ENCODE measurements at places on chromosomes 7 and 10.
A peak's percentile ranks its signal among the peaks of the same experiment; 100 is the strongest.

GRCh38 chr10:102065561-102066398 lies 631 bp downstream of the HPS6 start:
- DNase-seq = peak; percentile 25

DNA sequence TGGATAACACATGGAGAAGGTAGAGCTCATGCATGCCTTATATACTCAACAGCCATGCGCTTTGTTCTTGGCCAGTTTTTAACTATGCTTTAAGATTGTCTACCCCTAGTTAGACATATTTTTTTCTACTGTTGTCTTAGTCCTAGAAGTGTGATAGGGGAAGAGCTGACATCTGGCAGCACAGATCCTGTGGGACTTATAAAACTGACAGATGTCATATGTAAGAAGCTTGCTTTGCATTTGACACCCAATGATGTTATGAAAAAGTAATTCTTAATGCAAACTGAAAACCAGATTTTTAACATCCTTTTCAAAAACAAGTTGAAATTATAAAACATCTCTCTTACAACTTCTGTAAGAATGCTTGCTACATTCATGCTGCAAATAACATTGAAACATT lies 715.9 kb upstream of the LRRN3 start:
- DNase-seq = no peak

GRCh38 chr10:73416571-73416970 lies 2.7 kb upstream of the ANXA7 start:
- no peak for DNase-seq

- DNase-seq = no peak
Measured at GRCh38 chr10:5486853-5487235, 12.5 kb downstream of the CALML5 start.

GRCh38 chr10:12835709-12836108 lies 165.8 kb downstream of the CCDC3 start:
- no peak for DNase-seq

- DNase-seq = no peak
Measured at GRCh38 chr10:45809837-45810236, 37.5 kb downstream of the AGAP4 start.

DNA sequence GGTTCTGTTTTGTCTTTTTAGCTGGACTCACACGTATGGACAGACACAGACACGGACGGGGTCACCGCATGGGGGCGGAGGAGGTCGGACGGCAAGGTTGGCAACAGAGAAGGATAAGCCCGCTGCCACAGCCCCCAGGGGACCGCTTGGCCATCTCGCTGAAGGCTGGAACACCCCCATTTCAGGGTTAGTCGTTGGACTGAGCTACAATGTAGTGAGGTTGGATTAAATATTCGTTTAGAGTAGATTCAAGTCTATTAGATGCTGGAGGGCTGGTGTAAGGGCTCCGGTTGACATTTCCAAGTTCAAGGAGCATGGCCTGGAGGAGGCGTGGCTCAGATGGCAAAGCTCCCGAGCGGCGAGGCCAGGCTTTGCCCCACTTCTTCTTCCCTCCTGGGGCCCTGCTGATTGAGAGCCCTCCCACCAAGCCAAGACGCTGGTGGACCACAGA lies 35.2 kb downstream of the PPIF start:
- DNase-seq = no peak

DNA sequence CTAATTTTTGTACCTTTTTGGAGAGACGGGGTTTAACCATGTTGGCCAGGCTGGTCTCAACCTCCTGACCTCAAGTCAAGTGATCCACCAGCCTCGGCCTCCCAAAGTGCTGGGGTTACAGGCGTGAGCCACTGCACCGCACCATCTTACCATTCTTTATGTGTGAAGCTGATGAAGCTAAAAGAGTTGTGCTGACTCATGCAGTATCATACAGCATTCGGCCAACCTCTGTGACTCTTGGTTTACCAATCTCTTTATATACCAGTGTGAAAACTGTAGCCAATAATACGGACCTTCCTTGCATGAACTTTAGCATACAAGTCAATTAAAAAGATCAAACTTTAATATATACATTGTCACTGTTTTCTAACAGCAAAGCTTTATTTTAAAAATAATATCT lies 878.2 kb upstream of the MBL2 start:
- no peak for DNase-seq

- no peak for DNase-seq
Measured at GRCh38 chr10:43170491-43170890, 32.2 kb downstream of the CSGALNACT2 start.

DNA sequence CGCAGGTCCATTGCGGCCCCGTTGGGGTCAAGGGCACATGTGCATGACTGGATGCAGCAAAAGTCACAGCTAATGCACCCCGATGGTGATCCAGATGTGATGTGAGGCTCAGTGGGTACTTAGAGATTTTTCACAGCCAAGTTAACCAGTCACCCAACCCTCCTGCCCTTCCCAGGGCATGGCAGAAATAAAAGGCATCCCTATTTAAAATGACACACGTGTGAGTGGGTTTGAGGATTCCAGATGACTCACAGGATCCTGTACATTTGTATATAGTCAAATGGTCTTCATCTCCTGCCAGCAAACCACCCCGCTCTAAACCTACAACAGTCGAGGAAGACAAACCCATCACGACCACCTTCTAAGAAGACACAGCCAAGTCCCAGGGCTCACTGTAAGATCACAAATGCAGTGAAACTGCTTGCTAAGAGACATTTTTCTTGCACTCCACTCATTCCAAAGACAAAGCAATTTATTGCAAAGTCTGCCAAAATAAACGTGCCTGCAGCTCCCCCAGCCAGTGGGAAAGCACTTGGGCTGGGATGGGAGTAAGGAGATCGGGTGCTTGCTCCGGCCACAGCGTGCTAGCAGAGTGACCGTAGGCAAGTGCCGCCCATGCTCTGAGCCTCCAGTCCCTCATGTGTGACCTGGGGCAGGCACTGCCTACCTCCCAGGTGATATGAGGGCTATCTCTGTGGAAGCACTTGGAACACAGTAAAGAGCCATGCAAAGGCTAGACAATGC lies 86.6 kb upstream of the MACROH2A2 start:
- DNase-seq = no peak

- no peak for DNase-seq
Measured at GRCh38 chr7:16817536-16817935, 12.7 kb upstream of the AGR2 start.

GRCh38 chr10:129936266-129936922 lies 27.7 kb downstream of the EBF3 start:
- DNase-seq = no peak

GRCh38 chr10:124943301-124944092 lies 1.6 kb downstream of the ZRANB1 start:
- no peak for DNase-seq

- peak; percentile 39 for DNase-seq
Measured at GRCh38 chr7:100629117-100629716, 12.1 kb downstream of the TFR2 start.

- no peak for DNase-seq
Measured at GRCh38 chr7:73669288-73669701, 1.7 kb downstream of the VPS37D start.

DNA sequence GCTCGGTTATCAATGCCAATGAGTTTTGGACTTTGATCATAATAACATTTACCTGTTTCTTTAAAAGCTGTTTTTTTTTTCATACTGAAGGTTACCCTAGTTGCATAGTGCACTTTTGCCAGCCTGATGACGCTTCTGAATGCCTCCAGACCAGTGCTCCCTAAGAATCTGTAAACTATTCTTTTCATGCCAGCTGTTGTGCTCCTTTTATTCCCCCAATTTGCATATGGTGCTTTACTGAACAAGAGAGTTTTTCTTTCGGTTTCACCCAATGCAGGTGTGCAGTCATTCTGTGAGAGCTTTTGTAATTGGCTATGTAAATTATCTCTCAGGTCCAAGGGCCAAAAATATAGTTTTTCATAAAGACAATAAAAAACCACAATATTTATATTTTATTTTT lies 48.1 kb upstream of the GLCCI1 start:
- no peak for DNase-seq

DNA sequence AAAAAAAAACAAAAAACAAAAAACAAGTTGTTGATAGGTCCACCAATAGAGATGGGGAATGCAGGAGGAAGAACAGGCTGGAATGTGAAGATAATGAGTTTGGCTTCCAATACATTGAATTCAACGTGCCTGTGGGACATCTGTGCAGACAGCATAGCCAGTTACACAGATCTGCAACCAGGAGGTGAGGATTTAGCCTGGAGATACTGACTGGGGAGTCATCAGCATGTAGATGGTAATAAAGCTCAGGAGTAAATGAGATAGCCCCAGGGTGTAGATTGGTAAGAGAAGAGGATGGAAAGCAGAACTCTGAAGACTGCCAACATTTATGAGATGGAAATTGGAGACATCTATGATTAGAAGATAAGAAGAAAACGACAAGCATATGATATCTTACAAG lies 4.7 kb upstream of the TRIM8 start:
- no peak for DNase-seq

DNA sequence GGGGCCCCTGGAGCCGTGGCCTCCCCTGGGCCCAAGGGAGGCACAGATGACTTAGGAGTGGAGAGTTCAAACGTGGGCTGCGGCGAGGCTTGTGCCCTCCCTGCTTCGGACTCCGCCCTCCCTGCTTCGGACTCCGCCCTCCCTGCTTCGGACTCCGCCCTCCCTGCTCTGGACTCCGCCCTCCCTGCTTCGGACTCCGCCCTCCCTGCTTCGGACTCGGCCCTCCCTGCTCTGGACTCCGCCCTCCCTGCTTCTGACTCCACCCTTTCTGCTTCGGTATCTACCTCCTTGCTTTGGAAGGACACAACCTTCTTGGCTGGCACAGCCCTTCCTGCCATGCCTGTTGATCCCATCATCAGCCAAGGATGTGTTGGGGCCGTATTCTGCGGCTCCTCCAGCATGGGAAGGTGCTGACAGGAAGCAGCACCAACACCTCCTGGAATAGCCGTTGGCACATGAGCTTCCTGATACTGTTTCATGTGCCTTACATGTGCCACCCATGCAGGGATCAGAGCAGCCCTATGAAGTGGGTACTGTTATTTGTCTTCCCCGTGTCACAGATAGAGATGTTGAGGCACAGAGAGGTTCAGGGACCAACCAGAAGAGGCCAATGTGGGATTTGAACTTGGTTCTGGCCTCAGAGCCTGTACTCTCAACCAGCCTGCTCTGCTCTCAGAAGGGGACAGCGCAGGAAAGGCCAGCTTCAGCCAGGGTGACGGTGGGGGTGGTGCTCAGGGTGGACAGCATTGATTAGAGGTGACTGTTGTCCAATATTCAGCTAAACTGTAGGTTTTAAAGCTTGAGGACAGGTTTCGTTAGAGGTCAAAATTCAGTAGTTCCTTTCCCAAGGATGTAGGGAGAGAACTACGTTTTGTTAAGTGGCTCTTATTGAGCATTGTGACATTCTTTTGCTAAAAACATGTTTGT lies 114.5 kb downstream of the NKX6-2 start:
- no peak for DNase-seq

GRCh38 chr7:11290863-11291262 lies 317.2 kb downstream of the PHF14 start:
- no peak for DNase-seq

DNA sequence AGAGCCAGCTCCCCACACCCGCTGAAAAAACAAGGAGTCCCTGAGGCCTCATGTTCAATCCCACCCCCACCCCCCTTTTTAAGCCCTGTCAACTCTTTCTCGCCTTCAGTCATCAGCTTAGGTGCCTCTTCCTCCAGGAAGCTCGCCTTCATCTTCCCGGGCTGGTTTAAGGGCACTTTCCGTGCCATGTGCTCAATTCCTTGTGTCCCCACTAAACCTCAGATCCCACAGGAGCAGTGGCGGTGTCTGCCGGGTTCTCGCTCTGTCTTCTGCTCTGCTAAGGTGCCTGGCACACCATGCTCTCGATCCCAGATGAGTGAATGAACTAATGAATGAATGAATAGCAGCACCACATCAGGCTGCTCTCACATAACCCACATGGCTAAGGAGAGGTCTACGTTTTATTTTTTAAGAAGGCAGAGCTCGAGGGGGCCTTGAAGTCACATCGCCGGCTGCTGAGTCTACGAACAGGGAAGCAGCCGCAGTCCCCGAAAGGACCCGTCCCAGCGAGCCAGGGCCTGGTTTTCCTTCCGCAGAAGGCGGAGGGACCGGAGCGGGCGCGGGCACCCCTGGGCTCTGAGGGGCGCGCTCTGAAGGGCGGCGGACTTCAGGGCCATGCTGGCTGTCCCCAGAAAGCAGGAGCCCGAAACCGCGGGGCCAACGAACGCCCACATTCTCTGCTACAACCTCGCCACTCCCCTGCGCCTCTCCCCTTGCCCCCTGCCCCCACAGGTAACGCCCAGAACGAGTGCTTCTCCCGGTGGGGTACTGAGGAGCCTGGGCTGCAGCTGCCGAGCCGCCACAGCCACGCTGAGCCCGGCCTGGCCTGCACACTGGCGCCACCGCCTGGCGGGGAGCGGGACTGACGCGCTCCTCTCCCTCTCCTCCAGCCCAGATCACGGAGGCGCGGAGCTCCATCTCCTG lies 73.4 kb upstream of the KCNMA1 start:
- DNase-seq = peak; percentile 5

DNA sequence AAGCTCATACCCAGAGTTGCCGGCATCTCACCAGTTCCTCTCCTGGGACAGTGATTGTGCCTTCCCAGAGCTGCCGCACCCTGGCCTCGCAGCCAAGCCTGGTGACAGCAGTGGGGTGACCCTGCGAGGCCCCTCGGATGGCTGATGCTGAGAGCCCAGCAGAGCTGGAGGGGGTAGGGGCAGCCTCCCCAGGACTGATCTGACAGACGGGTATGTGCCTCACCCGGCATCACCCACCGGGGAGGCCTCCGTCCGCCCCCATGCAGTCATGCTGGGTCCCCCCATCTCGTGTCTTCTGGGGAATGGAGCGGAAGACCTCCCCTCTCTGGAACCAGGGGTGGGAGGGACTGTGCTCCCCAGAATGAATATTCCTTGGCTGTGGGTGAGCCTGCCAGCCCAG lies 82.3 kb downstream of the LHPP start:
- DNase-seq = no peak

DNA sequence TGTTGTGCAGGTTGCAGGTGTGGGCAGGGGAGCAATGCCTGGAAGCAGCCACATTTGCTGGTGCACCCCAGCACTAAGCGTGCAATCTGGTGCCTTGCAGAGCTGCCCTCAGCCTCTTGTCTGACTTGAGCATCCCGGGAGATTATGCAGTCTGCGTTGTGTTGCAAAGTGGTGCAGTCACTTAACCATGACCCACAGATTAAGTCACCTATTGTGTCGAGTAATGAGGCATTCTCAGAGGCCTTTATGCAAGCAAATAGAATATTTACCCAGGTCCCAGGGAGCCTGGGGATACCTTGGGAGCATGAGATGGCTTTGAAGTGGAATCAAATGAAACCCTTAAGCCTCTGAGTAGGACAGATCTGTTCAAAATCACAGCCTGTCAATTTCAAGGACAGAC lies 529.0 kb downstream of the TYW1 start:
- no peak for DNase-seq
